ENCODE measurements at places on chromosomes 11 and 22. TPM values are rescaled to one million over a fixed set of nuclear protein-coding genes. Genes with fewer than 3 reads are reported as not detected.
A peak's percentile ranks its signal among the peaks of the same experiment; 100 is the strongest.

- no peak for DNase-seq
These were observed 63.8 kb downstream of the CYB5R2 start for GRCh38 chr11:7609521-7609920.

GRCh38 chr11:22752908-22753310 is 76.7 kb downstream of the SVIP start:
- no peak for DNase-seq

GRCh38 chr11:11895672-11896071 is 53.9 kb downstream of the USP47 start:
- no peak for DNase-seq

- DNase-seq, result no peak
These were observed 50.7 kb downstream of the RRAS2 start for GRCh38 chr11:14308114-14308896.

DNA sequence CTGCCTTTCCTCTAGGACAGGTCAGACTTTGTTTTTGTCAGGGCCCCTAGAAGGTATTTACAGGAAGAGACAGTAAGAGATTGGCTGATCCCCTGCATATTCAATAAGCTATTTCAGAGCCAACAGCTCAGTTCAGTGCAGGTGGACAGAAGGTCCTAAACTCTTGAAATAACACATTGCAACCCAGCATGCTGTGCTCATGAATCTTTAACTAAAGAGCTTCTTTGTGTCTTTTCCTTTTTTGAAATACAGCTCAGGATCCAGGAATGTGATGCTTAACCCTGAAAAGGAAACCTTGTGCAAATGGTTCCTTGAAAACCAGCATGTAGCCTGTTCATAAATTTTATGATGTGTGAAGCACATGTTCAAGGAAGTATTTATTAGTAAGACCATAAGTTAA is 43.9 kb downstream of the BBOX1 start:
- DNase-seq, result no peak

GRCh38 chr11:795634-796564 is 2.2 kb downstream of the SLC25A22 start:
- peak; percentile 70 for DNase-seq

DNA sequence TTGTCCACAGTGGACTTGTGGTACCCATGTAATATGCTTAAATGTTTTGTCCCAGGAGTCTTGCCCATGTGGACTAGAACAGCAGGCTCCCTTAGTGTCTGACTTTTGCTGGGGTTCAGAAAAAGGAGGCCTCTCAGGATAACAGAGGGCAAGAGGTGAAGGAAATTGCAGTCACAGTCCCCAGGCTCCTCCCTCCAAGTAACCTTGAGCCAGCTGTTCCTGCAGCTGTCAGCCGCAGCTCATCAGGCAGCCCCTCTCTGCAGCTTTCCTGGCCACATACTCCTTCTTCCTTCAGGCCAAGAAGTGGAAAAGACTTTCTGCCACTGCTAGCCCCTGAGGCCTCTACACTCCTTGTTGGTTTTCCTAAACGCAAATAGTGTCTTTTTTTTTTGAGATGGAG is 6.3 kb upstream of the MYO18B start:
- no peak for DNase-seq

DNA sequence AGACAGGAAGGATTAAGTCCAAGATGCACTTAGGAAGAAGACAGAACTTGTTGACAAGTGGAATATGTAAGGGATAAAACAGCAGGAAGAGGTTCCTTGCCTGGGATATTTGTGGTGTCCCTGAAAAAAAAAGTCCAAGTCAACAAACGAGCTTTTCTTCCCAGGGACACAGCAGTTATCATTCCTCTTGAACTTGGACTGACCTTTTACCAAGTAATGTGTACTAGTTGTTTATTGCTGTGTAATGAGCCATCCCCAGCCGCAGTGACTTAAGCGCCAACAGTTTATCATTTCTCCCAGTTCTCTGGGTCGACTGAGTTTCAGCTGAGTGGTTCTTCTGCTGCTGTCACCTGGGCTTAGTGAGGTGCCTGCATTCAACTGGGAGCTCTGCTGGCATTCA is 37.0 kb downstream of the KREMEN1 start:
- no peak for DNase-seq

DNA sequence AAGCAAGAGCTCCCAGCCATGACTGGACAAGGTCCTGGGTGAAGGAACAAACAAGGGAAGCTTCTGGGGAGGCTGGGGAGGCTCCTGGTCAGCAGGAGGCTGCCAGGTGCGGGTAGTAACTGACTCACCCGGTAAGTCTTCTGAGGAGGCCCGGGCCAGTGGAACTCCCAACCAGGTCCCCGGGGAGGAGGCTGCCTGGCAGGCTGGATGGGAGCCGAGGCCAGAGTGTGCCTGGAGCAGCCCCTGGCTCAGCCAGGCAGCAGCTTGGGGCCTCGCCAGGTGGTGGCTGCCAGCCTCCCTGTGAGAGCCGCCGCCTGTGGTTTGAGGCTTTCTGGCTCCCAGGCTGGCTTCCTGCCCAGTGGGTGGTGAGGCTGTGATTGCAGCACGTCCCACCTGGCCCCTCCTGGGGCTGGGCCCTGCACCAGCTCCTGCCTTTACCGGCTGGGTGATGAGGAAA is 46.2 kb downstream of the IGF2 start:
- DNase-seq, result no peak

- no peak for DNase-seq
These were observed 81.6 kb downstream of the PDHX start for GRCh38 chr11:34997952-34998528.

DNA sequence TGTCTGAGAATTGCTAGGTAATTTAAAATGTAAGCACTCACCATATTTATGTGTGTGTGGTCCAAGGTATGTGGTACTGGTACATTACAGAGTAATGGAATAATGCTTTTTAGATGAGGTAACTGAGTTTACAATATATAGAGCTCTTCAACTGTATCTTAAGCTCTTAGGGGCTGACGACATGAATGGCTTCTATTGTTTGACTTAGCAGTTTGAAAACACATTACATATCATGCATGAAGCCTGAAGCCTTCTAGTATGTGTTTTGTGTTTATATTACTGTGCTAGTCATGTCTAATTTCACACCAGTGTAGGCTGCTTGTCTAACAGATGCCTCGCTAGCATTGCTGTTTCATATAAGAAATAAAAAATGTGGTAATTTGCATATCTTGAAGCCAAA is 37.2 kb downstream of the GAS2 start:
- peak; percentile 31 for DNase-seq

DNA sequence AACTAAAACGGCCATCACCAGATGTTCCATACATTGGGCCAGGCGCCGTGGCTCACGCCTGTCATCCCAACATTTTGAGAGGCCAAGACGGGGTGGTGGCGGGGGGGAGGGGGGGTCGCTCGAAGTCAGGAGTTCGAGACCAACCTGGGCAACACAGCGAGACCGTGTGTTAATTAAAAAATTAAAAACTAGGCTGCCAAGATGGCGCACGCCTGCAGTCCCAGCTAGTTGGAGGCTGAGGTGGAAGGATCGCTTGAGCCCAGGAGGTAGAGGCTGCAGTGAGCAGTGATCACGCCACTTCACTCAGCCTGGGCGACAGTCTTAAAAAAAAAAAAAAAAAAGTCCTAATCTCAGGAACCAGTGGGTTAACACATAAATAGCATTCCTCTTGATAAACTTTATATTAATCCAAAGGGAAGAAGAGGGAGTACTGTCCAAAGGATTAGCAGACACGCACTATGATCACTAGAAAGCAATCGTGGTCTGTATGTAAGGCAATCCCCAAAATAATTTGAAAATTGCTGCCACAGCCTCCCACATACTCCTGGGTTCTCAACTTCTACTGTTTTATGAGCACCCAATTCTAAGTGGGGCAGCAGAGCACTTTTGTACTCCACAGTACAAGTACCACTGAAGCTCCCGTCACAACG is 604 bp downstream of the PUS3 start:
- no peak for DNase-seq

- no peak for DNase-seq
These were observed 323 bp upstream of the PANX1 start for GRCh38 chr11:94128291-94128745.

GRCh38 chr11:72333661-72334060 is 89.7 kb upstream of the PHOX2A start:
- DNase-seq, result no peak

DNA sequence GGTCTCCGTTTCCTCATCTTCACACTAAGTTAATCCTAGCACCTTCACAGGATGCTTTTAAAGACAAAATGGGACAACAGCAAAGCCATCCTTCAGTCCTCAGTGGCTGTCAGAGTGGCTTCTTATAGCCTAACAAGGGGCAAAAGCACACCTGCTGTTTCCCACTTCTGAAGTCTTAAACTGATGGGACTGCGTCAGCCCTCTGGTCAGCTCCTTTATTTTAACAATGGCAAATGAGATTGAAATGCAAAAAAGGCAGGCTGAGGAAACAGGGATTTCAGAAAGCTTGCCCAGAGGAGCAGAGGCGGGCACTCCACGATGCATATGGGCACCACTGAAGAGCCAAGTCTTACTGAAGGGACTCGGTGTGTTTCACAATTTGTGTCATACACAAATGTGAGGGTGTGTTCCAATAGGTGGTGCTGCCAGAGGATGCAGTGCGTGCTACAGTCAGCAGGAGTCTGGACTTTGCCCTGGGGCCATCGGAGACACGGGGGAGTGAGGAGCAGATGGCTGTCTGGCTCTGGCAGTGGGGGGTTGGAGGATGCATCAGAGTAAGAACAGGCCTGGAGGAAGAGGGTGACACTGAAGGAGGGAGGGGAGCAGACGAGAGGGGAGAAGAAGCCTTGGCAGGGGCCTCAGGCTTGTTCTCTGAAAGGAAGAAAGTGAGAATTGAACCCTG is 47.3 kb downstream of the TENM4 start:
- no peak for DNase-seq

Gene OAF
- total RNA-seq, result 19.0 TPM

Gene PIH1D2
- total RNA-seq, result 1.4 TPM

Gene TSGA10IP
- total RNA-seq, result not detected

Gene NPTXR
- 2.5 TPM for total RNA-seq

Gene PTS
- 28.9 TPM for total RNA-seq

Gene PRPF19
- 31.7 TPM for total RNA-seq

Gene ANO3
- total RNA-seq, result 0.30 TPM

Gene TRIM49B
- total RNA-seq, result not detected
